ENCODE measurements at places on chromosomes 3 and 15.

- no peak for DNase-seq
These were observed 102.6 kb downstream of the EFL1 start for GRCh38 chr15:82159922-82160321.

GRCh38 chr3:62236016-62236415 lies 137.3 kb downstream of the FEZF2 start:
- DNase-seq, result no peak

DNA sequence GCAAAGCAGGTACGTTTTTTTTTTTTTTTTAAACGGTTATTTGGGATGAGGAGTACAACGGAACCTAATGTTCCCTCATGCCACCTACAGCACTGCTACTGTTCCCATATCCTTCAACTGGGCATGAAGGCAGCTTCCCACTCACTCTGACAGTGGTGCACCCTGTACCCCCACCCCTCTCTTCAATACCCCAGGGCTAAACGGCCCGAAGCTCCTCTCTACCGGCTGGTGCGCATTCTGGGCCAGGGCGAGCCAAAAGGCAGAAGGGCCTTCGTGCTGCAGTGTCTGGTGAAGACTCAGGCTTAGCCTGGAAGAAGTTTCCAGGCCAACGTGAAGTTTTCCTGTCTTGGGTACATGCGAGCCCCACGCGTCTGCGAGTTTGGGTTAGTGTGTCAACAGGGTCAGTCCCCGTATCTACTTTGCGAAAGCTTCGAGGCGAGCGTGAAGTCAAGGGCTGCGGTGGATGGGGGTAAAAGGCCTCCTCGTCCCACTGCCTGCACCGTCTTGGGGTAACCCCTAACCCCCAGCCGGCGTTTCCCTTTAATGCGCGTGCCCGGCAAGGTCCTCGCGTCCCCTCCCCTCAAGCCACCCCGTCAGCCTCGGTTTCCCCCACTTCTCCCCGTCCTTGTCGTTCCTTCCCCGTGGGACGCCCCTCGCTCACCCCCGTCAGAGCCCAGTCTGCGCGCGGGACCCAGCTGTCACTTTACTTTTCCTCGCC lies 765 bp upstream of the UBE2E2 start:
- DNase-seq, result no peak

- DNase-seq, result no peak
These were observed 48.8 kb upstream of the LRRFIP2 start for GRCh38 chr3:37223141-37223558.

DNA sequence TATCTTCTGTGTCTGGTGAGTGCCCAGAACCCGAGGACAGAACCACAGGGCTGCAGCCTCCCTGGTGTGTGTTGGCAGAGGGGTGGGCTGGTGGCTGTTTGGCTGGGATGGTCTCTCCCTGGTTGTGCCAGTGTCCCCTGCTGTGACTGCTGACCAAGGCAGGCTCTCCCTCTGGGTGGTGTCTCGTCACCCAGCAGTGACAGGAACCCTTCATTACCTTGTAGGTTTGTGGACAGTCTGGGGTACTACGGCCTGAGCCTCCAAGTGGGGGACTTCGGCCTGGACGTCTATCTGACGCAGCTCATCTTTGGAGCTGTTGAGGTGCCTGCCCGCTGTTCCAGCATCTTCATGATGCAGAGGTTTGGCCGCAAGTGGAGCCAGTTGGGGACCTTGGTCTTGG lies 6.4 kb upstream of the SLC22A14 start:
- DNase-seq, result no peak

GRCh38 chr15:33612721-33613304 lies 302.0 kb downstream of the RYR3 start:
- no peak for DNase-seq
